ENCODE measurements at places on chromosomes 1 and 21.

DNA sequence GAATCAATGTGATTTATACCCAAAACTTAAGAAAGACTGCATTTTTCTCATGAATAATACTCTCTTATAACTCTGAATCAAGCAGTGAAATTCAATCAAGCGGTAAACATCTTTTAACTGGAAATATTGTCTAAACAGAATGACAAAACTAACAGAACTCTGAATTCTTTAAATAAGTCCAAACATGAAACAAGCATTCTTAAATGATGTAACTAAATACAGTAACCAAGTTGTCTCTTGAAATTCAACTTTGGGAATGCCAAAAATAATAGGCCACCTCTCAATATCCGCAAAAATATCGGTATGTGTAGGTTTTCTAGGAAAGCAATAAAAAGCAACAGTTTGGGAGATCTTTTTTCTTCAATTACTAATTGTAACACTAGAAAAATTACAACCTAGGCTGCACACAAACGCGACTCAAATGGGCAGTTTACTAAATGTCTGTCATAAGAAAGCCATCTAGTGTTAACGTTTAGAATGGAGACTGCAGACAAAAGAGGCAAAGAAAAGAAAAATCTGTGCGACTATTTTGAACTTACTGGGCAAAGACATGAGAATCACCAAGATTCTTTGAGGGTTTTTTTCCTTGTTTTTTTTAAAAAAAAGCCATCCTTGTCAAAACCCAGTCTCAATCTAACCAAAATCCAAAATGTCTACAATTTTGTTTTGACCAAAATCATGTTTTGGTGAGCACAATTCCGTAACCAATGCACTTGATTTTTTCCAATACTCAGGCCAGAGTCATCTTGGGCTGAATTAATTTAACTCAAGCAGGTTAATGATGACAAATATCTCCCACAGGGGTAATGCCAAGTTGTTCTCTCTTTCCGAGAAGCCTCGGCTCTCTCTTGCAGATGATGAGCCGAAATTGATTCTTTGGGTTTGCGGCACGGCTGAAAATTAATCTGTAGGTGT is 1.3 kb downstream of the SIPA1L2 start:
- no peak for DNase-seq

- no peak for DNase-seq
Observed at GRCh38 chr1:29196863-29197589, 15.3 kb upstream of the SRSF4 start.

DNA sequence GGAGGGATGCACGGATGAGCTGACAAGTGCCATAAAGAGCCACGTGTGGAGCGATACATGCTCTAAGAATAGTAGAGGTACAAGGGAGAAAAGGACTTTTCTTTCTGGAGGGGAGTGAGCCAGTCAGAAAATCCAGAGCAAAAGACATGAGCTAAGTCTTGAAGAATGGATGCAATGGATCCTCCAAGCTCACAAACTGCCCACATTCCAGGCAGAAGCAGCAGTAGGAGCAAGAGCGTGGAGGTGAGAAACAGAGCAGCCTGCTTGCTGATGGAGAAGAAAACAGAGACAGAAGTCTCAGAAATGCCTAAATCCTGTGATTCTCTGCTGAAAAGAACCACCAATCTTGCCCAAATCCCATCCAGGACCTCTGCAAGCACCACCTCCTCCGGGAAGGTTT is 78.2 kb upstream of the RALGPS2 start:
- DNase-seq, result no peak

GRCh38 chr1:232457595-232457994 is 172.3 kb downstream of the SIPA1L2 start:
- DNase-seq, result no peak

DNA sequence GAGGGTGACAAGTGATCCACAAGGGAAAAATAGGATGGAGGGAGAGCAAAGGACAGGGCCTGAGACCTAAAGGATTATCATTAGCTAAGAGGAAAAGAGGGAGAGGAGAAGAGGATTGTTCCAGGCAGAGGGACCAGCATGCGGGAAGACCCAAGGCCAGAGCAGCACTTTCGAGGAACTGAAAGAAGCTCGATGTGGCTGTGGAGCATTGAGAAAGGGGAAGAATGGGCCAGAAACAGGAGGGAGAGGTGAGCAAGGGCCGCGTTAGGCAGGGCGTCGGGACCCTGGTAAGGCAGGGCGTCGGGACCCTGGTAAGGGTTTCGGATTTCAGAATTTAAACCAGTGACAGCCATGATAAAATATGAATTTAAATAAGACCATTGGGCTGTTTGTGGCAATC is 22.8 kb upstream of the CSF1 start:
- no peak for DNase-seq

GRCh38 chr1:53366901-53367502 is 39.1 kb upstream of the LRP8 start:
- DNase-seq, result no peak

DNA sequence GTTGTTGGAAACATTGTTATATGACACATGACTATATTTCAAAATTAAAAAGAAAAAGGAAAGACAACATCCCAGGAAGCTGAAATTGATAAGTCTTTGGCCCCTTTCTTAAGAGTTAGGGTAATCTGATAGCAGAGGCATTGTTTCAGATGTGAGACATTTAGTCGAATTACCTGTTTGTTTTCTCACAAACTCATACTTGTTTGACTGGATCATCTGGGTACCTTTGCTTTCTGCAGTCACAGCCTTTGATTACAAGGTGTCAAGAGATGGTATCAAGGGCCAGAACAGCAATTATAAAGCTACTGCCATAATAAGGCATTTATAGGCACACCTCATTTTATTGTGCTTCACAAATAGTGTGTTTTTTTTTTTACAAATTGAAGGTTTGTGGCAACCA is 136.3 kb downstream of the DUSP10 start:
- no peak for DNase-seq

DNA sequence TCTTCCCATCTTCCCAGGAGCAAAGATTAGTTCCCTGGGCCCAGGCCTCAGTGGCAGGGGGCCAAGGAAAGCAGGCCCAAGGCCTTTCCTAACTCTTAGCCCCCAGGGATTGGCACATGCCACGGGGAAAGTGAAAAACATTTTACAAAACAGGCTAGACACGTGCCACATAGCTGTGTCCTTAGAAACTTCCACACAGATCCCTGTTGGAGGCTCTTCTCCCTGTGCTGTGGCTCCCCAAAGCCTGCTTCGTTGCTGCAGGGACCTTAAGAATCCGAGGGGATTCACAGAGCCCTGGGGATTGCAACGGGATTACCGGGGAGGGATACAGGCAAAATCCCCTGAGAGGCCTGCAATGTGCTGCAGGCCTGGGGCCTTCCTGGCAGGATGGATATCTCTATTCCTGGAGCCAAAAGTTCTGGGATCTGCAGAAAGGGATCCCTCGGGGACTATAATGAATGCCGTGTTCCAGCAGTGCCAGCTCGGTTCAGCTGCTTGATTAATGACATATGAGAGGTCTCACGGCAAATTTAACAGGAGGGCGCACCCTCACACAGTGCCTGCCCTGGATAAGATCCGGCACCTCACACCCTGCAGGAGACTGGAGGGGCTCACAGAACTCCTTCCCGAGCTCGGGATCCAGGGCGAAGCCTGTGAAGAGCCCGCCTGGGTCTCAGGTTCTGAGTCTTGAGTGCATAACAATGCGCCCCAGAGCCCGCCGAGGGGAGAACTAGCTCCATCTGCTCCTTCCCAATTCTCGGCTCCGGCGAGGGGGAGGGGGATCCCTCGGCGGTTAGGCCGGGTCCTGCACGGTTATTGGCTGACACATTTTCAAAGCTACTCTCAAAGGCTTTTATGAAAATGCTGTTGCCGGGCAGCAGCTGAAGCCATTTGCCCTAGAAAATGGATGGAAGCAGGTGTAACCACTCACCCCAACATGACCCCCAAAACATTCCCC is 15.3 kb upstream of the RGS8 start:
- no peak for DNase-seq

GRCh38 chr1:40594187-40594531 is 62.7 kb downstream of the ZNF684 start:
- DNase-seq, result no peak

DNA sequence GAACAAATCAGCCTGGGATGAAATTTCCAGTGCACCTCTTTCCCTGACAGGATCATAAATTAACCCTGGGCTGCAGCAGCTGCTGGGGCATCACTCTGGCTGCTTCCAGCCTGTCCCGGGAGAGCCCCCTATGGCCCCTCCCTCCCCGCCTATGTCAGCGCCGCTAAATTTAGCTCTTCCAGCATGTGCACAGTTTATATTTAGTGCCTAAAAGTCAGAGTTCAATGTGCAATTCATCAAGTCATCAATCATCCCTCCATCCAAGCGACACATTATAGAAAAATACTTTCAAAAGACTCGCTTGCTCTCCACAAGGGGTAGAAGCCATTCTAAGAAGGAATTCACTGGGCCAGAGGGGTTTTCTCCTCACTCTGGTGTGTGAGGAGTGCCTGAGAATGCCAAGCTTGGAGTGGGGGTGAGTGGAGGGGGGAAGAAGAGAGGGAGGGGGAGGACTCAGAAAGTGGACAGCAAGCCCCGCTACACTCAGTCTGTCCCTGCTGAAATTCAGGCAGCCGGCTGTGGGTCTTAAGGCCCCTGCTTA is 37.4 kb downstream of the XCL1 start:
- no peak for DNase-seq

DNA sequence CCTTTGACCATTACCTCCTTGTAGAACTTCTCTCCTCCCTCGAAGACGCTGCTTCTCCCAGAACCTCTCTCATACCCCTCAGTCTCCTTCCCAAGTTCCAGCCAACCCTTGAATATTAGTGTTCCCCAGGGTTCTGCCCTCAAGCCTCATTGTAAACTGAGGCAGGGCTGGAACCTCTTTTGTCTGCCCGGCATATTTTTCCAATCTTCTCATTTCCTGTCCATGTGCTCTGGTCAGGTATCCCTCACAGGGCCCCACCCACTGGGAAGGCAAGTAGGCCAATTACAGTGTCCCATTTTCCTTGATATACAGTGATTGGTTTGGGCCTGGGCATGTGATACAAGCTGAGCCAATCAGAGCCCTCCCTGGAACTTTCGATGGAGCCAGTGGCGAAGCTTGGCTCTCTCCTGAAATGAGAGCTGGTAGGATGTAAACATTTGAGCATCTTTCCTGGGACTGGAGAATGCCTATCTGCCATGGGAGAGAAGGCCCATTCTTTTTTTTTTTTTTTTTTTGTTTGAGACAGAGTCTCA is 57.1 kb upstream of the ID3 start:
- no peak for DNase-seq

GRCh38 chr1:234262007-234262753 is 111.1 kb upstream of the COA6 start:
- DNase-seq, result no peak

GRCh38 chr1:219160967-219161366 is 12.7 kb upstream of the LYPLAL1 start:
- DNase-seq, result no peak

- DNase-seq, result no peak
Observed at GRCh38 chr1:45792744-45793143, 10.7 kb upstream of the MAST2 start.

DNA sequence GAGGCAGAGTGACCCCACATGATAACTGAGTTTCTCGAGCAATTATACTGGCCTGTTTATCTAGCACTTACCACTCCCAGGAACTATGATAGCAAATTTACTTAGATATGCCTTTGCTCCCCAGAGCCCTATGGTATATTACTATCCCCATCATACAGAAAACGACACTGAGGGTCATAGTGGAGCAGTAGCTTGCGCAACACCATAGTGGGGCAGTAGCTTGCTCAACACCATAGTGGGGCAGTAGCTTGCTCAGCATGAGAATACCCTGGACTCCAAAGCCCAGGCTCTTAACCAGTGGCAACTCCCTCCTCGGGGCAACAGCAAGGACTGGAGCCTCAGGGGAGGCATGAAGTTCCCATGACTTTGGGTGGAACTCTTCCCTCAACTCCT is 211.9 kb downstream of the NPHP4 start:
- no peak for DNase-seq

DNA sequence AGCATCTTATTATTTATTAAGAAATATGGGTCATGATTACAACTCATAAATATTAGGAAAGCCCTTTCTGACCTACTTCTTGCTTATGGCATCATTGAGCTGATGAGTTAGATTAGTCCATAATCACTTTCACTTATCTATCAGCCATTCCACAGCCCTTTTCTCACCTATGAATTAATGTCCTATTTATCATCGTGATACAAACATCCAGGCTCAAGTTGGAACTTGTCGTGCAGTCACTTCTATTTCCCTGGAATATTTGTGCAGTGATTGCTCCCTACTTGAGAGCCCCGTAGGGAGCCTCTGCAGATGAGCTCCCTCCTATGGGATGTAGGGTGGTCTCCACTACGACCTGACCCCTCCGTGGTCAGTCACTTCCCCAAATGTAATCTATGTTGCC is 8.1 kb upstream of the F3 start:
- DNase-seq, result no peak

DNA sequence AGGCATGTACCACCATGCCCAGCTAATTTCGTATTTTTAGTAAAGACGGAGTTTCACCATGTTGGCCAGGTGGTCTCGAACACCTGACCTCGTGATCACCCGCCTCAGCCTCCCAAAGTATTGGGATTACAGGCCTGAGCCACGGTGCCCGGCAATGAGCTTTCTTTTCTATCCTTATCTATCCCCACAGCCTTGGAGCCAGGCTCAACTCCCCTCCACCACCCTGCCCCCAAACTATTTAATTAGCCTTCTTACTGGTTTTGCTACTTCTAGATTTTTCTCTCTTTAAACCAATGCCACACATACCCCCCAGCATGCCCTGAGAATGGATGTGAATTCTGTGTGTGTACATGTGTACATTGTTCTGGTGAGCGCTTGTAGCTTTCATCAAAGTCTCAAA is 5.7 kb upstream of the VANGL2 start:
- DNase-seq, result no peak

- no peak for DNase-seq
Observed at GRCh38 chr1:94650301-94650700, 108.7 kb upstream of the F3 start.

DNA sequence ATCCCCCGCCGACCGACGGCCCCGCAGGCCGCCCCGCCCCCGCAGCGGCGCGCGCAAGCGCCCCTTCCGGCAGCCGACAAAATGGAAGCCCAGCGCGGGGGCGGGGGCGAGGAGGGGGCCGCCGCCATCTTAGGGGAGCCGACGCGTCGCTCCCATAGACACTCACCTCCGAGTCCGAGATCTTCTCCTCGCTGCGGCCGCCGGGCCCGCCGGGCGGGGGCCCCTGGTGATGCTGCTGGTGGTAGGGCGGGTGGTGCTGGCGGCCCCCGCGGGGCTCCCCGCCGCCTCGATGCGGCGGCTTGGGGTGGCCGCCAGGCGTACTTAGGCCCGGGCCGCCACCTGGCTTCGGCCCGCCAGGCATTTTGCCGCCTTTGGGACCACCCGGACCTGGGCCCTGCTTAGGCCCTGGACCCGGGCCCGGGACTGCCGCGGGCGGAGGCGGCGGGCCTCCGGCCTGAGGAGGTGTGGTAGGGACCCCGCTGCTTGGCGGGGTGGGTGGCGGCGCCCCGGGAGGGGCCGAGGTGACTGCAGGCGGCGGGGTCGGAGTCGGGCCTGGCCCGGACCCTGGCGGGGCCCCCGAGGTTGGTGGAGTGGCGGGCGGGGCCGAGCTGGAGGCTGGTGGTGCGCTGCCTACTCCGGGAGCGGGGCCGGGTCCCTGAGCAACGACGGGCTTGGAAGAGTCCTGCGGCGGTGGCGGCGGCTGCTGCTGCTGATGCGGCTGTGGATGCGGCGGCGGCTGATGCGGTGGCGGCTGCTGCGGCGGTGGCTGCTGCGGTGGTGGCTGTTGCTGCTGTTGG is 691 bp downstream of the SFPQ start:
- no peak for DNase-seq

- DNase-seq, result no peak
Observed at GRCh38 chr1:116777831-116778830, 23.9 kb downstream of the CD2 start.

- DNase-seq, result no peak
Observed at GRCh38 chr21:15614766-15615165, 115.0 kb upstream of the USP25 start.

- DNase-seq, result no peak
Observed at GRCh38 chr1:12617901-12618660, at the start of gene DHRS3. Gene DHRS3 (minus strand): TSS chr1:12618210. CDS start chr1:12617348, 862 bp downstream.

Data from glomerular endothelial cell (primary cell).